ENCODE measurements at places on chromosomes 5 and 9.
A peak's percentile ranks its signal among the peaks of the same experiment; 100 is the strongest.

DNA sequence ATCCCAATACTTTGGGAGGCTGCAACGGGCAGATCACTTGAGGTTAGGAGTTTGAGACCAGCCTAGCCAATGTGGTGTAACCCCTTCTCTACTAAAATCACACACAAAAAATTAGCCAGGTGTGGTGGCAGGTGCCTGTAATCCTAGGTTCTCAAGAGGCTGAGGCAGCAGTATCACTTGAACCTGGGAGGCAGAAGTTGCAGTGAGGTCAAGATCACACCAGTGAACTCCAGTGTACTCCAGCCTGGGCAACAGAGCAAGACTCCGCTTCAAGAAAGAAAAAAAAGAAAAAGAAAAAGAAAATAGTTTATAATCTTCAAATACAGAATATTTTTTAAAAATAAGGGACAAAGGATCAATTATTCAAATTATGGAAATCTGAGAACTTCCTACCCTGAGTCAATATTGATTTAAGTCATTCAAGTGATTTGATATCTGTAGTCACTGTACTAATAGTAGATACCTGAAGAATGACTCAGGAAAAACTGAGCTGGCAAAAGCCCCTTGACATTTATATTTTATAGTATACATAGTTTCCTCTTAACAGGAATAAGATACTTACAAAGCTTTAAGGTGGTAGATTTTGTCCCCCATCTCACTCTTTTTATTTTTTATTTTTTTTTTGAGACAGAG lies 61.8 kb downstream of the PTBP3 start:
- DNase-seq: no peak

GRCh38 chr9:127133739-127134167 lies 11.3 kb upstream of the ANGPTL2 start:
- DNase-seq: no peak

DNA sequence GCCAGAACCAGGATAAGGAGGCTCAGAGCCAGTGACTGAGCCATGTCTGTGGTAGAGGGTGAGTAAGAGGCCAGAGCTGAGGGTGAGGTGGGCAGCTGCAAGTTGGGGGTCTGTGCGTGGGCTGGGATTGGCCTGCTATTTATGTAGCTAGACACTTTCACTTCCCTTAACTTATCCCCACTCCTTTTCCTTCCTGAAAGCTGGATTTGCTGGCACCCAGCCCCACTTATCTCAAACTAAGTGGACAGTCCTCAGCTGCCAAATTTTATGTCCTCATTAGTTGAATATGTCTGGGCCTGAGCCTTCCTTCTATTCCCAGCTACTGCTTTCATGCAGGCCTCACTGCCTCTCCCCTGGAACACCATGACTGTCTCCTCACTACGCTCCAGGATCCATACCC lies at the start of gene CCL21:
Gene CCL21 (minus strand): TSS at position 114 of the 400 bp plus-strand sequence. CDS start 70 bp downstream, at position 44.
- DNase-seq: no peak

- peak; percentile 25 for DNase-seq
These were observed 3.5 kb downstream of the PANK3 start for GRCh38 chr5:168575391-168576372.

DNA sequence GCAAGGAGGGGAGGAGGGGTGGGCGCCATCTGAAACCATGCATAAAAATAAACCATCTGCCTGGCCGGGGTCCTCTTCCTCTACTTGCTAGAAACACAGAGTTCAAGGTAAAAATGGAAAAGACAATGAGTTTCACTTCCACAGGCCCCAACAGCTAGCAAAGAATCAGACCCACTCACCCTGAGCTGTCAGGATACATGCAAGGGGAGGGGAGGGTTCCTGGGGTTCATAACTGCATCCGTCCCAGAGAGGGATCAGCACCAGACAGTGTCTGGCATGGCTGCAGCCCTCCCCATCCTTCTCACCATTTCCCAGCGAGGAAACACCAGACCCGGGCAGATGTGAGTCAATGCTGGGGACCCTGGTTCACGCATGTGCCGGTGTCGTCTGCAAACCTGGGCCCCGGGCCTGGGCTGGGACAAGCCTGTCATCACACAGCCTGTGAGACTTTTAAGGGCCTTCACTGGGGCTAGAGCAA lies 55.4 kb downstream of the SEMA4D start:
- no peak for DNase-seq

GRCh38 chr9:130264414-130265350 lies 878 bp upstream of the HMCN2 start:
- no peak for DNase-seq

- DNase-seq: no peak
These were observed 13.1 kb downstream of the TRIO start for GRCh38 chr5:14156290-14156649.

DNA sequence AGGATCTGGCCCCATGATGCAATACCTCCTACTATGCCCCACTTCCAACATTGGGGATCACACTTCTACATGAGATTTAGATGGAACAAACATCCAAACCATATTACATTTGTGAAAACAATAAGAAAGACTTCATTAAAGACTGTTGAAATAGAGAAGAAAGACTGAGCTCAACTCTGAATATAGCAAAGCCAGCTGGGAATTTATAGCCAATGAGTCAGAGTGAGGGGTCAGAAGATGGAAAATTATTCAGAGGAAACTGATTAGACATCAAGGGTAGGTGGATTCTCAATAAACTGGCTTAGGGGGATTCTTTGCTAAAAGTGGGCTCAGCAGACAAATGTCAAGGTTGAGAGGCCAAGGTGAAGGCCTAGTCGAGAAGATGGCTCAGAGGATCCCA lies 25.6 kb downstream of the BTF3 start:
- DNase-seq: no peak

GRCh38 chr5:131538177-131538593 lies 96.8 kb downstream of the RAPGEF6 start:
- no peak for DNase-seq

- no peak for DNase-seq
These were observed 21.2 kb downstream of the SETX start for GRCh38 chr9:132333556-132333955.

Data from hematopoietic multipotent progenitor cell treated with erythropoietin and hydrocortisone succinate and interleukin-3 and kit ligand, for 17 days (in vitro differentiated cells).